ENCODE measurements at places on chromosomes 16 and 17.

GRCh38 chr17:6297119-6297518 lies 137.8 kb downstream of the AIPL1 start:
- no peak for DNase-seq

GRCh38 chr16:81548876-81549546 lies 104.4 kb downstream of the CMIP start:
- DNase-seq = no peak

DNA sequence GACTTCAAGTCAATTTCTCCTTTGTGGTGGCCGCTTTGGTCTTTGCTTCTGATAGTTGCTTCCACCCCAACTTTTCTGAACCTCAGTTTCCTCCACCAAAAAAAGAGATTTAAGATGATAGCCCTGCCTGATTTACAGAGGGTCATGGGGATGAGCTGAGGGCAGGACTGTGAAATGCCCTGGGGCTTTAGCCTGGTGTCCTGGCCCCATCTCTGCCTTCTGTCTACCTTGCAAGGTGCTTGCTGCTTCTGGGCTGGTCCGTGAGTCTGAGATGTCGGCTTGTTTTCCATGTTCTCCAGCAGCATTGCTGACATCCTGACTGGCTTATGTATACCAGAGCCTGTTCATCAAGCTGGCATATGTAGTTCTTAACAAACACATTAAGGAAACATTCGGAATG lies 191.9 kb upstream of the MPHOSPH6 start:
- no peak for DNase-seq

GRCh38 chr16:55048745-55049144 lies 118.1 kb downstream of the IRX5 start:
- DNase-seq = no peak

- no peak for DNase-seq
Observed at GRCh38 chr17:41442739-41443138, 2.0 kb upstream of the KRT38 start.

DNA sequence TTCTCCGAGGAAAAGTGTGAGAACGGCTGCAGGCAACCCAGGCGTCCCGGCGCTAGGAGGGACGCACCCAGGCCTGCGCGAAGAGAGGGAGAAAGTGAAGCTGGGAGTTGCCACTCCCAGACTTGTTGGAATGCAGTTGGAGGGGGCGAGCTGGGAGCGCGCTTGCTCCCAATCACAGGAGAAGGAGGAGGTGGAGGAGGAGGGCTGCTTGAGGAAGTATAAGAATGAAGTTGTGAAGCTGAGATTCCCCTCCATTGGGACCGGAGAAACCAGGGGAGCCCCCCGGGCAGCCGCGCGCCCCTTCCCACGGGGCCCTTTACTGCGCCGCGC lies at the start of gene ERBB2:
Gene ERBB2, plus strand, starts transcription at position 247 of the 330 bp plus-strand sequence. CDS start 175 bp downstream, outside the sequence.
- no peak for DNase-seq

DNA sequence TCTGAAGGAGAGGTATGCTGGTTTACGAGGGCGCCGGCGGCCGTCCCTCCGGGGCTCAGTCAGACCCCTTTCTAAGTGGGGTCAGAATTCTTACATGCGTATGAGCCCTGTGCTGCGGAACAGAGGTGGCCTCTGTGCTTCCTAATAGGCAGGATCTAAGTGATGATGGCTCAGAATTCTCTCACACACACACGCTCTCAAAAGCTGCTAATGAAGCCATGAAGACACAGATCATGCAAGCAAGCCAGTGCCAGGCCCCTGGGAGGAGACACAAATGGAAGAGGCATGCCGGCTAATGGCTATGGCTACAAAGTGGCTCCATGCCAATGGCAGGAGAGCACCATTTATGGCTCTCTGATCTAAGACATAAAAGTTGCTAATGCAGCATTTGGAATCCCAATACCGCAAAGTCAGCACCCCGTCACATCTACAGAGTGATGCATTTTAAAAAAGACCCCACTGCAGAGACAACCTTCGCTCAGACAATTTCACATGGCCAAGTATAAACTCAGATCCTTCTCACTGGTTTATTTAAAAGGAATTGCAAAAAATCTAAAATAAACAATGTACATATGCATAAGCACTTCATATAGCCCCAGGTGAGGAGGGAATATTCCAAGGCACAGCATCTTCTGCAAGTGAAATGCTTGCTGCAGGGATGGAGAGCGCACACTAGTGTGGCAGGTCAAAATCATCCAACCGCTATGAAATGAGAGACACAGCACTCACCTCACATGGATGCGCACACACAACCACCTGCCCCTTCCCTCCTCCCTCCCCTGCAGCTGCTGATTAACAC lies 24.5 kb downstream of the NPLOC4 start:
- DNase-seq = no peak

- no peak for DNase-seq
Observed at GRCh38 chr17:77480509-77481215, 339.9 kb downstream of the SEC14L1 start.

DNA sequence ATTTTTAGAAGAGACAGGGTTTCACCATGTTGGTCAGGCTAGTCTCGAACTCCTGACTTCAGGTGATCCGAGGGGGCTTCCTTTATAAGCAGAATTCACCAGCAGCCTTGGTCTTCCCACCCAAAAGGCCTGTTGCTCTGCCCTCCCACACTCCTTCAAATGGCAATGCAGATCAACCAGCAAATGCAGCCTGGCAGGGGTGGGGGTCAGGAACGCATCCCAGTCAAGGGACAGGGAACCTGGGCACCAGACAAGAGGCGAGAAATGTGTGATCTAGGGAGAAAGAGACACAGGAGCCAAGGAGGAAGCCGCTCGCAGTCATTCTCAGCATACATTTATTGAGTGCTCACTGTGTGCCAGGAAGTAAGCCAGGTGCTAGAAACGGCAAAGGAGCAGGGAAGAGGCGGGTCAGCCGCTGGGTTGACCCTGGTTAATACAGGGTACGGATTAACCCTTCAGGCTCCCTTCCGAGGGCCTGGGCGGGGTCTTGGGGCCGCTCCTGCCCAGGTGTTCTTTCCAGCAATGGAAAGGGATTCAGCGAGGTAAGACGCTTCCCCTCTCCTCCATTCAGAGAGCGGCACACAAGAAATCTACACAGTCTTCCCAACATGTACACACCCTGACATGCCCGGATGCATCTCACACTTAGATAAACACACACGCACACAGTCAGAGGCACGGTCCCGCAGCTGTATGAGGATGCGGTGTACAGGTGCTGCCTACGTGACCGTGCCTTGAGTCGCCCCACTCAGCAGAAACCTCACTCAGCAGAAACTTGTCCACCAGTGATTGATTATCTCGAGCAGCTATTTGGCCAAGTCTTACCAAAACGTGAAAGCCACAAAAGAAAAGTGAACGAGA lies 6.6 kb upstream of the PITPNA start:
- DNase-seq = no peak
